Cardiac fibroblast (primary cell): ENCODE measurements at places on chromosomes 2 and 18.

GRCh38 chr2:160870729-160871465 is 289.3 kb upstream of the TANK start:
- peak; percentile 64 for DNase-seq

DNA sequence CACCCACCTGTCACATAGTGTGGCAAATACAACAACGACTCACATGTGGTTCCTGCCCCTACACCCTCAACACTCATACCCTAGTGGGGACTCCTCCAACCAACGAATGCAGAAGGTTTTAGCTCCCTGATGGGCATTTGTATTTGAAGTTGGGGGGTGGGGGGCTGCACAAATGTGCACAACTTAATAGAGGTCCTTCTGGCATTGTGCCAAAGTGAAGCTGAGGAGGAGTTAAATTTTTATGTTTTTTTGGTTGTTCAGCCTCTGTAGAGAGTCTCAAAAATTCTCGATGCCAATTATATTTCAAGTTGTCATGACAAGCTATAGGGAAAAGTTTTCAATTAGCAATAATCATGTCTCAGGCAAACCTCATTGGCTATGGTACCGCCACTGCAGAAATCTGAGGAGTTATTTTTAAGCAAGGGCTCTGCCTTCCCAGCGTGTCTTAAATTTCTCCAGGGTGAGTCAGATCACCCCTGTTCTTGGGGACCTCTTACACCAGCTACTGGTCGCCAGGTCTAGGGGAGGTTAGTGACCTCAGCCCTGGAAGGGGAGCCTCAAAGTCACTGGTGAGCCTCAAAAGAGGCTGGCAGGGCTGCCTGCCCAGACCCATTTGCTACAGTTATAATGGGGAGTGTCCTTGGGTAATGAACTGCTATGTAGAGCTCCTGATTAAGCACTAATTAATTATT is 102.7 kb upstream of the TAF1B start:
- peak; percentile 25 for DNase-seq

DNA sequence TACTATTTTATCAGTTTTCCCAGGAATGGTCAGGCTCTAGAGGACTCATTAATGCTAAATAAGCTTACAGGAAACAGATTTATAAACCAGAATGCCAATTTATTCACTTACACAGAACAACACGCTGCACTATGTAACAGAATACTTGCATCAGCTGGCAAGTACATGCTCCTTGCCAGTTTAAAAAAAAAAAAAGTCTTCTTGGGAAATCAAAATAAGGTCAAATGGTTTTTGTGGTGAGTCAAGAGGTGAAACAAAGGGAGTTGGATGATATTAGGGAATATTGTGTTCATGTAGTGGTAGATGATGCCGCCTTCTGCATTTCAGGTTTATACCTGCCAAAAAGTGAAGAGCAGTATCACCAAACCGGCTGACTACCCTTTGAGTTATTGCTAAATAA is 1322.1 kb upstream of the ZEB2 start:
- peak; percentile 41 for DNase-seq

- DNase-seq = peak; percentile 25
Observed at GRCh38 chr18:11246495-11247300, 97.3 kb upstream of the PIEZO2 start.

DNA sequence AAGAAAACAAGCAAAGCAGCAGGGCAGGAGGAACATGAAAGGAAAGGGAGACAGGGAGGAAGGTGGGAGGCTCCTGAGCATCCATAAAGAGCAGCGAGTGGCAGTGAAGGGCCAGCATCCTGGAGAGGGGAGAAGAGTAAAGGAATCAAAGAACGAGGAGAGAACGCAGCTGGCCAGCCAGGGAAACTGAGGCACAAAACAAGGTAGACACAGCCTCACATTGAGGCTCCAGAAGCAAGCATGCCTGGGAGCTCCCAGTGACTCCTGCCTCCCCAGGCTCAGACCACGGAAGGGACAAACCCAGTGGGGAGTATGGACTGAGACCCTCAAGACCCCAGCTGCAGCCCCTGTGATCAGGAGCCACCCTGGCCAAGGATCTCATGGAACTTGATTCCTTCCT is 14.0 kb upstream of the TNS1 start:
- no peak for DNase-seq
